ENCODE measurements at places on chromosomes 7 and 10.

- no peak for DNase-seq
Observed at GRCh38 chr10:10233229-10233628, 784.4 kb upstream of the CELF2 start.

DNA sequence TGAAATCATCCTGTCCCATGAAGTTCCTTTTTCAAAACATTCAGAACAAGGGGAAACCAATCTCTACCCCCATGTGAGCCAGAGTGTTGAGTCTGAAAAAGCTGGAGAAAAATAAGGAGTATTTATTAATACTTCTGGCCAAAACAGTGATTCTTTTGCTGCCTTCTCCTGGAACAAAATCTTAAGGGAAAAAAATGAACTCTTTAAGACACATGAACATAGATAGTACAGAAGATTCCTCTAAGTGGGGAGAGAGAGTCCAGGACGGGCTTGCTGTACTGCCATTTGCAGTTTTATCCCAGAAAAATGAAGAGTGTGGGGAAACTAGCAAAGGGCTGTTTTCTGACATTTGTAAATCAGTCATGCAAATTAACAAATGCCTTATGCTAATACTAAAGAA is 173.4 kb upstream of the CELF2 start:
- DNase-seq: no peak

GRCh38 chr7:142487124-142487523 is 229.3 kb upstream of the PRSS58 start:
- no peak for DNase-seq

DNA sequence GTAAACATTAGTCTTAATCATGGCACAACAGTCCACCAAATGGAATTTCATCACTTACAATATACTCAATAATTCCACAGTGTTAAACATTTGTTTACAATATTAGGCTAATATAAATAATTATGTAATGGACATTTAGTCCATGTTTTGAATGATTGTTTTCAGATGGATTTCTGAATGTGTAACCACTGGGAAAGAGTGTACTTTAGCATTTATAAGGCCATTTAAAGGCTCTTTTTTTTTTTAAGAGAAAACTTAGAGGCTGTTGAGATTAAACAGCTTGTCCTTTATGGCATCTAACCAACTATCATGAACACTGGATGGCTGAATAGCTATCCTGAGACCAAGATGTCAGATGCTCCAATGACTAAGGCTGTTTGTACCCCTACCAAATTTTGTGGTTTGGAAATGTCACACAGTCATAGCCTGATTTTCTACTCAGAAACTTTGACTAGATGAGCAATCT is 248.3 kb upstream of the GLI3 start:
- no peak for DNase-seq

GRCh38 chr7:135757719-135758411 is 9.3 kb upstream of the FAM180A start:
- no peak for DNase-seq

DNA sequence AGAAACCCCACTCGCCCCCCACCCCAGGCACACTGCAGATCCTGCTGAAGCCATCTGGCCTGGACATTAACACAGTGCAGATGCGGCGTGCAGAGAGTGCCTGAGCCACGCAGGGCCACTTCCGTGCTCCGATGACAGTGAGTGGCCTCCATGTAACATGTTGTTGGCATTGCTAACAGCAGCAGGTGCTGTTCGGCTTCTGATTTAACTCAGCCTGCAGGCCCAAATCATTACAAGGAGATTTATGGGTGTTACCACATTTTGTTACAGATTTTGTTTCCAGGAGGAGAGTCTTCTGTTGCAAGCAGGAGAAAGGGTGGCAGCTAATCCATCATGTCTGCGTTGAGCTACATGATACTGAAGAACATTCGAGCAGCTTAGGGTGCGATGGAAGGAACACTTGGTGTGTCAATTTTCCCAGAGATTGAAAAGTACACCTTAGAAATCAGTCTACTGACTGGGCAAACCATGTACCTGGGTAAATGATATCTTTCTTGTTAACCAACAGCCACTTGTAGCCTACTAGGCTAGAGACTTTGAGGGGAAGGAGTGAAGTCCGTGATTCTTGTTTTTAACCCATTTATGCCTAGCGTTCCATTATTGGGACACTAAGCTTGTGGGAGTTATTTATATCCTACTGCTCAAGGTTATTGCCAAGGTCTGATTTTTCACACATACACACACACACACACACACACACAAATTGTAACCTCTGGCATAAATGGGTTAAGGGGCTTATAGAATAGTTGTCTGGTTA is 90.0 kb downstream of the JCAD start:
- DNase-seq: no peak

- no peak for DNase-seq
Observed at GRCh38 chr10:70761031-70761601, 24.1 kb downstream of the TBATA start.

GRCh38 chr7:119545118-119545517 is 727.9 kb upstream of the KCND2 start:
- no peak for DNase-seq

DNA sequence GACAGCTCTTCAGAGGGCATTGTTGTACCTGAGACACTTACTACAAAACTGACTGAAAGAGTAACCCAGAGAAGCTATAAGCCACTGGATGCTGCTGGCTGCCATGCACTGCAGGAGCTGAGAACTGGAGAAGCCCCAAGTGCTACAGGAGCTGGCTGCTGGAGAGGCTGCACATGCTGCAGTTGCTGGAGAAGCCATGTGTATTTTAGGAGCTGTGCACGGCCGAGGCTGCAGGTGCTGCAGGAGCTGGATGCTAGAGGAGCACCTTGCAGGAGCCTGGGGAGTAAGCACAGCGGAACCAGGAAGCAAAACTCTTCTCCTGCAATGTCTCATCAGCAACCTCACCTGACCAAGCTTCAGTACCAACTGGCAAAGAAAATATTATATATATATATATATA is 45.5 kb downstream of the STEAP1B start:
- no peak for DNase-seq

DNA sequence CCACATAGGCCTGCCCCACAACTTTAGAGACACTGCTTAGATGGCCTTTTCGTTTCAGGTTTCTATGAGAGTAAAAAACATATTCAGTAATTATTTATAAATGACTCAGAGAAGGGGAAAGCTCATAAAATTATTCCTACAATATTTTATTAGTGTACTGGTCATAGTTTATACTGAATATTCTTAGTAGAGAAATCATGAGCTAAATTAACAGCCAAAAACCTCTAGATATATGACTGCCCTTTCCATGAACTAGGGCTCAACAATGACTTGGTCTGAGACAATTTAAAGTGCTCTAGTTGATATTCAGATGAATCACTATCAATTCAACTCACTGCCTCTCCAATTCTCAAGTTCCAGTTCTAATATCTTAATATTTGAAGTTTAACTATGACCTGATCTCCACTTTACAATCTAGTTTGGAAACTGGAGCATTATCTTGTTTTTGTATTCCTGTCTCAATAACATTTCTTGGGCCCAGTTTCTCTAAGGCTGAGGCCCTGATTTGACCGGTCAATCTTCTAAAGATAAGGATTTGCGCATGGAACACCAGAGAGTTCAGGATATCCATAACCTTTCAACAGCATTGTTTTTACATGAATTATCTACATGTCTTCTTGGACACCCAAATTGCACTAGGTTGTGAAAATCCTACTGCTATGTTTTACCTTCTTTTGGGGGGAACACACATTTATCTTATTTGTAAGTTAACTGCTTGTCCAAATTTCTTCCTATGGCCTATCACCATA is 141.6 kb downstream of the DGKB start:
- no peak for DNase-seq

DNA sequence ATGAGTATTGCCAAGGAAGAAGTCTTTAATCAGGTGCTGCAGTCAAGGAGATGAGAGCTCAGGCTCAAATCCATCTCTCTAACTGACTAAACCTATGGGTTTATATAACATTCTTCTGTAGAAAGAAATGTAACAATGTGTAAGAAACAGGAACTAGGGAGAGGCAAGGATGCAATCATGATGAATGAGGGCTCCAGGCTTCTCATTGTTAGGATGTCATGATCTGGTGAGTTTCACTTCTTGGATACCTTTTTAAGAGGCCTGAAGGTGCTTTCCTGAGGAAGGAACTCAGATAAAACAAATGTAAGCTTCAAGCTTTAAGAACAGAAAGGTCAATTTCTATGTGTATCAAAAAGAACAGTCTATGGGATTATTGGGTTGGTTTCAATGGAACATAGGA is 30.8 kb upstream of the SCIN start:
- DNase-seq: no peak

GRCh38 chr7:110775046-110775445 is 315.9 kb upstream of the LRRN3 start:
- no peak for DNase-seq

- no peak for DNase-seq
Observed at GRCh38 chr10:6838118-6838517, 258.0 kb upstream of the PRKCQ start.

- no peak for DNase-seq
Observed at GRCh38 chr7:140677496-140677895, 4.8 kb downstream of the ADCK2 start.

- DNase-seq: no peak
Observed at GRCh38 chr7:8343556-8343955, 81.6 kb upstream of the ICA1 start.

DNA sequence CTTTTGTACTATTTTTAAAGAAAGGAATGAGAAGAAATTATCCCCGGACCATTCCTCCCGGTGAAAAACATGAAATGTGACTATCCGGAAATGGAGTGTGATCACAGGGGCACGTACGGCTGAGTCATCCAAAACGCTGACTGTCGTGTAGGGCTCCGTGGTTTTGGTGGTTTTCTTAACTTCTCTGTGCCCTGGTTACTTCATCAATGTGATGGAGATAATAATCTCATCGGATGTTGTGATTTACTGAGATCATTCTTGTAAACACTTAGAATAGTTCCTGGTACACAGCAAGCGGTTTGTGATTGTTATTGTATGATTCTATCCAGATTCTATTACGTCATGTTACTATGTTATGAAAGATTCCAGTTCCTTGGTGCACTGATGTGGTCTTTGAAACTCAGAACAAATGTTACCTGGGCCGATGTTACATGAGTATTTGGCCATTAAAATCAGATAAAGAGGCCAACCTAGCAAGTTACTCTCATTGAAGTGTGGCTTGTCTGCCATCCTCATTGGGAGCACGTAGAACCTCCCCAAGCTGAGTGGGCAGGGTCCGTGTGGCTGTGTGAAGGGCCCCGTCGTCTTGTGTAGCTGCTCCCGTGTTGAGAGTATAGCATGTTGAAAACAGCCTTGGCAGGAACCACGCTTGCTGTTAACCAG is 99.5 kb downstream of the CAMK1D start:
- DNase-seq: peak; percentile 11

DNA sequence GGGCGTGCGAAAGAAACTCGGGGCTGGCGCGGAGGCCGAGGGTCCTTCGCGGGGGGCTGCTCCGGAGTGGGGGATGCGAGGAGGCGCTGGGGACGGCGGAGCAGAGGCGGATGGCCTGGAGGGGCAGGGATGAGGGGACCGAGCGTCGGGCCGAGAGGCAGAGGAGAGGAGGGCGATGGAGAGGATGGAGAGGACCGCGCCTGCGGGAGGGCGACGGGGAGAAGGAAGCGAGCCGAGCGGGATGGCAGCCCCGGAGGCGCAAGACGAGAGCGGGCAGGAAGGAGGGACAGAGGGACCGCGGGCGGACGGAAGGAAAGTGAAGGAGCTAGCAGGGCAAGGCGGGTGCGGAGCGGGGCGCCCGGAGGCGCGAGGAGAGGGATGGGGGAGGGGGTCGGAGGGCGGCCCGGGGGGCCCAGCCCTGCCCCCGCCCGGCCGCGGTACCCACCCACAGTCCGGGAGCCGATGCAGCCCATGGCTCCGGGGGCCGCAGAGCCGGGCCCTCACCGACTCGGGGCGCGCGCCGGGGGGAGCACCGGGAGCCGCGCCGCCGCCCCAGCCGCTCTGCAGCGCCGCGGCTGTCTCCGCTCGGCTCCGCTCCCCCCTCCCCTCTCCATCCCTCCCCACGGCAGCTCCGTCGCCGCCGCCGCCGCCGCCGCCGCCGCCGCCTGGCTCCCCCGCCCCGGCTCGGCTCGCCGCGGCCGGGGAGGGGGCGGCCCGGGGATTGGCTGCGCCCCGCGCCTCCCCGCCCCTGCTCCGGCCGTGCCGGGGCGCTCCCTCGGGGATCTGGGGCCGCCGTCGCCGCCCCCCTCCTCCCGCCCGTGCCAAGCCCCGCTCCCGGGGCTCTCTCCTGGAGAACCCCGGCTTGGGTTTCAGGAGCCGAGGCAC is at the start of gene FAM131B:
Gene FAM131B (minus strand): TSS at position 583 of the 885 bp plus-strand sequence. CDS start 110 bp downstream, at position 473.
- no peak for DNase-seq

GRCh38 chr7:96359876-96360275 is 38.0 kb upstream of the SLC25A13 start:
- no peak for DNase-seq

DNA sequence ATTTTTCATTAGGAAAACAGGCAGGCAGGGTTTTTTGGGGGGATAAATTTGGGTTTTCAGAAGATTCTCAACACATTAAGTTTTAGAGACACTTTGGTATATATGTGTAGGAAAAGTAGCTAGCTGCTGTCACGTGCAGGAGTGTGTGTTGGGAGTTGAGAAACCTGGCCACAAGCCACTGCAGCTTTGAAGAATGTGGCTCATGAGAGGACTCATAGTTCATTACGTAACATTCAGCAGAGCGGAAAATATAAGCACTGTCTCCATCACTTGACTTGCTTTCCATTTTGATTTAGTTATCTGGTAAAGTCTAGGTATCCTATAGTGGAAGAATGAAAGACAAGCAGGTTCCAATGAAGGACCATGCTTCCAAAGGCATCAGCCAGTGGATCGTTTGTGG is 31.2 kb downstream of the SMNDC1 start:
- peak; percentile 1 for DNase-seq

- DNase-seq: no peak
Observed at GRCh38 chr7:2804227-2804763, 39.8 kb downstream of the GNA12 start.

GRCh38 chr7:95427166-95427565 is 7.7 kb downstream of the PON2 start:
- DNase-seq: no peak

All from activated naive CD4-positive, alpha-beta T cell (primary cell).